Stimulated activated CD8-positive, alpha-beta memory T cell treated with anti-CD3 and anti-CD28 coated beads, Interleukin-4, amount 100 ng/mL, for 4 hours (primary cell): ENCODE measurements at places on chromosomes 4 and X.

GRCh38 chr4:110815950-110816349 lies 193.1 kb upstream of the PITX2 start:
- no peak for DNase-seq

- no peak for DNase-seq
Observed at GRCh38 chr4:111937368-111937767, 207.9 kb upstream of the FAM241A start.

DNA sequence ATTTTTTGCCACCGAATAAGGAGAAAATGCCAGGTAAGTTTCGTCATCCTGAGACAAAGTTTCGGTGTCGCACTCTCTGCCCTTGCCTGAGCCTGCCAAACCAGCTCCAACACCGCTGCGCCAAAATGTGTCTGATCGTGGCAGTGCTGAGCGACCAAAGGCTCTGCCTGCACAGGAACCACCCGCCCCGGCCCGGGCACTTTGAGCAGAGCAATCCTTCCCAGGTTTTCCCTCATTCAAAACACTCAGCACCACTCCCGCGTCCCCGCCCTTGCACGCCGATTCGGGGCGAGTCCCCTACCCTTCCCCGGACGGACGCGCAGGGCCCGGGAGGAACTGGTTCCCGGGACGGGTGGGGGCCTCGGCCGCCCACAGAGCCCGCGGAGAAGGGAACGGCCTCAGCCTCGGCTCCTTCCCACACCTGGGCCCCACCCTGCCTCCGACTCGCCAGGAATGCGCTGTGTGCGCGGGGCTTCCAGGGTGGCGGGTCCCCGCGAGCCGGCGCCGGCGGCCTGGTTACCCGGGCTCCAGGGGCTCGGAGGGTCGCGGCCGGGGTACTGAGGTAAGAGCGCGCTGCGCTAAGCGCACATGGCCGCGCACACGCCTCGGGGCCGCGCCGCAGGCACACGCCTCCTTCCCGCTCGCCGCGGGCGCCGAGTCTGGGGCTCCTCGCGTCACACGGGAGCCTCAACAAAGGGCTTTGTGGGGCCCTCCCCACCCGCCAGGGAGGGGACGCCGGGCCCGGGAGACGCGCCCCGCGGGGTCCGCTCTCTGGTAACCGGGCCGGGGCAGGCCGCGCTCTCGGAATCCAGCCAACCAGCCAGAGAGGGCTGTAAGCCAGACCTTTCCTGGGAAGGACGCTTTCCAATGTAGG lies at the start of gene C4orf36:
Gene C4orf36 (minus strand): TSS at position 661 of the 874 bp plus-strand sequence. CDS start 902 bp downstream, outside the sequence.
- no peak for DNase-seq

GRCh38 chrX:113408843-113409242 lies 568.2 kb upstream of the AMOT start:
- DNase-seq = no peak

DNA sequence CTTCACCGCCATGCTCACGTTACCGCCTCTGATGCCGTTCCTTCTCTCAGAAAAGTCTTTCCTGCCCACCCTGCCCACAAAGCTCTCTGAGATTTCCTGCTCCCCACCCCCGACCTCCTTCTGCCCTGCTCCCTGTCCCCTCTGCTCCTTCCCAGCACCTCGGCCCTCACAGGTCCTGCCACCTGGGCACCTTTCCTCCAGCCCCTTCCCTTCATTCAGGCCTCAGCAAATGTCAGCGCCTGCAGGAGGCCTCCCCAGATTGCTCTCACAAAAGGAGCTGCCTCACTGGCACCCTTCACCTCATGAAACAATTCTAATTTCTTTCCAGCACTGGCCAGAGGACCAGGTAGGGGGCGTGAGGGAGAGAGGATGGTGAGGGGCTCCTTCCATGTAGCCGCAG lies 33.6 kb upstream of the MXD4 start:
- DNase-seq = no peak

GRCh38 chr4:160887668-160888067 lies 1276.1 kb downstream of the FSTL5 start:
- DNase-seq = no peak
